ENCODE measurements at places on chromosomes 6 and 20.

- DNase-seq = no peak
Measured at GRCh38 chr20:21515300-21516179, 1.7 kb upstream of the NKX2-2 start.

- no peak for DNase-seq
Measured at GRCh38 chr6:79506251-79506650, 31.0 kb downstream of the LCA5 start.

DNA sequence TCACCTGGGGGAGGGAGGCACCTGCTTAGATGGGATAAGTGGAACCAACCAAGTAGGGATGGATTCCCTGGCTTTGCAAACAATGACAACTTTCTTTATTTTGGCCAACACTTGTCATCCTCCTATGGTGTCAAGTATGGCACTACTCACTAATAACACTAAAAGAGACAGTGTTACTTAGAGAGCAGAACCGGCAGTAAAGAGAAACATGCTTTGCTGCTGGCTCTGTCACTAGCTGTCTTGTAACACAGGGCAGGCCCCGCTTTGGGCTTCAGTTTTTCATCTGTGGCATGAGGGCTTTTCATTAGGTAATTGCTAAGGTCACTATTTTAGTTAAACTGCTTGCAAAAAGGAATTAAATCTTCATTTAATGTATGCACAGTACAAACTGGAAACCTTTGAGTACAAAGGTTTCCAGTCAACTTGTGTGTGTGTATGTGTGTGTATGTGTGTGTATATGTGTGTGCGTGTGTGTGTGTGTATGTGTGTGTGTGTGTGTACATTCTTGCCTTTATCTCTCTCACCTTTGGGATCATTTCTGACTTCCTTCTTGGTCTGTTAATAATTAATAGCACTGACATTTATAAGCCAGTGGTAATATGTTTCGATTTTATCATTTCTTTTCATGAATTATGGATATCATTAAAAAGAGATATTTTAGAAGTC is 64.7 kb downstream of the BTBD3 start:
- no peak for DNase-seq

- DNase-seq = no peak
Measured at GRCh38 chr6:93366506-93366905, 52.9 kb downstream of the EPHA7 start.

GRCh38 chr6:95352064-95352795 is 225.1 kb upstream of the MANEA start:
- no peak for DNase-seq

DNA sequence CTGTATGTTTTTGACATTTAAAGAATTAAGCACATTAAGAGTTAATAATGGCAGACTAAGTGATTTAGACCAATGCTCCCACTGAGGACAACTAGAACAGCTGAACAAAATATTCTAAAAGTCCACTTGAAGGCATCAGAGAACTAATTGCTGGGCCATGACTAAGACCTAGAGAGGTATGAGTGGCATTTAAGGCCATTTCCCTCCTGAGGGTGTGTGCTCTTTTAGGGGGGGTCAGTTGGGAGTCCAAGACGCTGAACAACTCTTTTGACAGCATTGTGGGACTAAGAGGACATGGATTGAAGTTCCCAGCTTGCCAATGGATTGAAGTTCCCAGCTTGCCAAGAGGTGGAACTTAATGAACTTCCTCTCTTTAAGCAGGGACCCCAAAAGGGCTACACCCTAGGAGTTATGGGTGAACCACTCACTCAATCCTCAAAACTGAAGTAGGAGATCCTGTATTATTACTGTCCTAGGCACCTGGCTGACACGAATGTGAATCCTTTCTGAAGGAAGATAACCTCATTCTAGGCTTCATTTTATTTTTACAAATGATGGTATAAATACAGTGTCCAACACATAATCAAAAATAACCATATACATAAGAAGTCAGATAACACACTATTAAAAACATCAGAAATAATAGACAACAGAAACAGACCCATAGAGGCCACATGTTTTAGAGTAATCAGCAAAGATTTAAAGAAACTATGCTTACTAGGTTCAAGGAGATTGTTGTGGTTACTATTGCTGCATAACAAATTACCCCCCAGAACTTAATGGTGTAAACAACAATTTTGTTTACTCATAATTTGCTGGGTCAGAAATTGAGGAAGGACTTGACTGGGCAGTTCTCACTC is 175.1 kb downstream of the VEGFA start:
- DNase-seq = peak; percentile 9

- no peak for DNase-seq
Measured at GRCh38 chr6:66553441-66553840, 846.4 kb upstream of the EYS start.

DNA sequence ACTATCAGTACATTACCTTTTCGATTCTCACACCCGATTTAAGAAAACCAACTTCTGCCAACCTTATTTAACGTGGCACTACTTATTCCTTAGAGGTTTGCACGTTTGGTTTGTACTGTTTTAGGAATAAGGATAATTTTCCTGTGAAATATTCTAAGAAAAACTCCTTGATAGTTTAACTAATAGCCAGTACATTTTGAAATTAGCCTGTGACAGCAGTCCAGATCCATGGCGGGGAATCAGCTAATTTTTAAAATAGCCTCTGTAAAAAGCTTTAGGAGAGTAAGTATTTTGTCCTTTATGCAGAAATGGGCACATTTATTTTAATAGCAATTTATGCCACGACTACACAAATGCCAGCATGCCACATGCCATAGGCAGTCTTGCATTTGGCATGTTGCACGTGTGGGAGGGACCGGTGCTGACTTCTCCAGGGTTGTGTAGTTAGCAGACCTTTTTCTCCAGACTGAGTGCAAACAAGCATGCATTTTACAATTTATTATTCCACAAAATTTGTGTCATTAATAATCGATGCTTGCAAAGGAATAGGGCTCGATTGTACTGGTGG is 6.2 kb downstream of the FOXC1 start:
- no peak for DNase-seq

GRCh38 chr6:153146413-153146812 is 15.3 kb upstream of the RGS17 start:
- no peak for DNase-seq

GRCh38 chr6:149015535-149016525 is 269.0 kb downstream of the UST start:
- DNase-seq = no peak

GRCh38 chr6:19210849-19211590 is 626.1 kb upstream of the ID4 start:
- no peak for DNase-seq

GRCh38 chr20:20391115-20391514 is 23.2 kb downstream of the INSM1 start:
- no peak for DNase-seq

- DNase-seq = no peak
Measured at GRCh38 chr6:152057832-152058498, 250.5 kb downstream of the ESR1 start.

DNA sequence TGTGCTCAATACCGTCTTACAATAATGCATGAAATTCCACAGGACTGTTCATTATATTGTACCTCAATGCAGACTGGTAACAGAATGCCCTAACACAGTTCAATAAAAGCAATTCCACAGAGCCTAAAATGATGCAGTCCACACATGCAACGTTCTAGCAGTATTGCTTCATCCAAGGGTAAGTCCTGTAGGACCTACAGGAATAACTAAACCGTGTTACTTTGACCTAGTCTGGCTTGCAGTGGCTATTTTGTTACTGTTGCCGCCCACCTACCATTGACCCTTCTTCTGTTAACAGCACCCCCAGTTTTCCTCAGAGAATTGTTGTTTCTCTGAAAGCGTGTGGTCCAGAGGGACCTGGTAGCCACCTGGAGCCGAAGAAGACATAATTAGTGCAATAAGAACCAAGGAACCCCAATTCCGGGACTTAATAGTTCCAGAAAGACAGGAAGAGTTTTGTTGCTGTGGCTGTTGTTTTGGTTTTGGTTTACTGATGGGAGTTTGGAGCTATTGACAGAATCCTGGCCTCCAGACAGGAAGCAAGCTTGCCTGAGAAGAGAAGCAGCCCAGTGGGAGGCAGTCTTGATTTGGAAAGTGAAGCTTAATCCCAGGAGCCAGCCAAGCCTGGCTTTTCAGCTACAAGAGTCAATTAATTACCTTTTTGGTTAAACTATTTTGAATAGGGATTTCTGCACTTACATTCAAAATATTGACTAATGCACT is 91.3 kb downstream of the FRK start:
- DNase-seq = no peak

DNA sequence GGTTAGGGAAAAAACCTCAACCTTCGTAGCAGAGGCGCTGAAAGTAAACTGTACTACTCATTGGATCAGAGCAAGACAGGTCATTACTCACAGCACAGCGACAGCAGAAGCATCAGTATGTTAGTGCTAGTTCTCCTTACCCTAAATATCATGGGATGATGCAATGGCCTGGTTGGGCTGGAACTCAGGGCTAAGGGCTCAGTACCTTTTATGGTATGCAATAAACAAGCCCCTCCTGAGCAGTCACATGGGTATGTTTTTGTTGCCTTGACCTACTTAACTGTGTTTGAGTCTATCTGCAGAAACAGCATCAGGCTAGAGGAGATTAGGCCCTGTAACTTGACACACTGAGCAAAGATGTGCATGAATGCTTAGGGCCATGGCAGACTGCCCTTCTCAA is 369.4 kb upstream of the IMPG1 start:
- DNase-seq = no peak

DNA sequence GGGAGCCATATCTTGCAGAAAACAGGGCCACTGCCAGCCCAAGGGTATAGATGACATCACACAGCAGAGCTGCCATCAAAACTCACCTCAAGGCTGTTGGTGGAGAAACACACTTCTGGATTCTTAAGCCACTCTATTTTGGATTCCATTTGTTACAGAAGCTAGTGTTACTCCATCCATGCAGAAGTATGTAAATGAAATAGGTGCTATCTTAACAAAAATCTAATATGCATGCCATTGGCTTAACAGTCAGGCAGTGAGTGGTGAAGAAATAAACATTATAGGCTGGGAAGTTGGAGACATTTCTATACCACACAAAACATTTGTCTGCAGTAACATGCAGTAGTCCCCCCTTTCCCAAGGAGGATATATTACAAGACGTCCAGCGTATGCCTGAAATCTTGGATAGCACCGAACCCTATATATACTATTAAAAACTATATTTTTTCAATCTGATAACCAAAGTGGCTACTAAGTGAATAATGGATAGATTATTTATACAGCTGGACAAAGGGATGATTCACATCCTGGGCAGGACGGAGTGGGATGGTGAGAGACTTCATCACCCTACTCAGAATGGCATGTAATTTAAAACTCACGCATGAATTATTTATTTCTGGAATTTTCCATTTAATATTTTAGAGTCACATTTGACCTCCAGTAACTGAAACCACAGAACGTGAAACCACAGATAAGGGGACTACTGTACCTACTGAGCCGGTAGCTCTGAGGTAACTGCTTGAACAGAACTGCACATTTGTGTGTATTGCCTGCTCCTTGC is 160.0 kb upstream of the PLN start:
- peak; percentile 65 for DNase-seq

DNA sequence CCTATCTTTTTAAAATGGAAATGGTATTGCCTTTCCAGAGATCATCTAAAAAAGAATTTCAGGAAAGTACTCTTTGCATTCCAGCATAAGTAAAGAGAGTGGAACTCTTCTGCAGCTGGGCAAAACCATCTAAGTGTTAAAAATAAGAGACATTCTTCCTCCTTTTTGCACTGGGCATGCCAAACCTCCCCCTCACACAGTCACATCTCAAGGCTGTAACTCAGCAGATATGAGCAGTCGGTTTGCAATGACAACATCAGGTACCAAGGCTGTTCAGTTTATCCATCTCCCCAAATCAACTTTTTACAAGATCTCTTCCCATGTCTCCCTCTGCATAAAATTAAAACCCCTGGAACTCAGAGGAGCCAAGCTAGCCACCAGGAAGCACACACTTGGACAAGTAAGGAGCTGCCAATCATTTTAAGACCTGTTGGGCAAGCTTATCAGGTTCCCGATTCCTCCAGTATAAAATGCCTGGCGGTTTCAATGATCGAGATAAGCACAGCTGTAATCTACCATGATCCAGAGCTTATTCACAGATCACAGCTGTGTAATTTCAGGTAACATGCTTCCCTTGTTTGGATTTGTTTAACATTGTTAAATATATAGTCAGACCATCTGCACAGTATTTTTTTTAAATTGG is 23.2 kb downstream of the ID4 start:
- no peak for DNase-seq

DNA sequence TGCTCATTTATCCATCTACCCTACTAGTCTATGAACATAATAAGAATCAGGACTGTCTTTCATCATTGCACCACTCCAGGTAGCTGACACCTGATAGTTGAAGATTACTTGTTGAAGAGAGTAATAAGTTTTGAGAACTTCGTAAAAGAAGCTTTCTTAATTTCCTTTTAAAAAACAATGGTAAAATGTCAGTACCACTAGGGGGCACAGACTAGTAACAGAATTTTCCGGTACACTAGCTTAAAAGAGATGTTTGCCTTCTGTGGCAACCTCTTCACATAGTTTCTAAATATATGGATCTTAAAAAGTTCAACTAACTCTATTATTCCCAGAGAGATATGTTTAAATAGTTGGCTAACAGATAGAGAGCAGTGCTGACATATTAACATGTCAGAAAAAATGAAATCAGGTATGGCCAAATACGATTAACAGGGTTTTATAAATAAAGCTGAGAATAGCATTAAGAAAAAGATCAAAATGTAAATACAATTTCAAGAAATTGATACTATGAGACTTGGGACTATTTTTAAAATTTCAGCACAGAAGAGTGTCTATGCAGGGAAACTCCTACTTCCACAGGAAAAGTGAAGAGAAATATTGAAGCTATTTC is 5.4 kb upstream of the KCNQ5 start:
- DNase-seq = no peak

GRCh38 chr6:18485660-18486435 is 98.7 kb downstream of the RNF144B start:
- no peak for DNase-seq

- no peak for DNase-seq
Measured at GRCh38 chr6:150458579-150458978, 89.8 kb downstream of the IYD start.

GRCh38 chr20:31908016-31908415 is 37.6 kb downstream of the TTLL9 start:
- no peak for DNase-seq

DNA sequence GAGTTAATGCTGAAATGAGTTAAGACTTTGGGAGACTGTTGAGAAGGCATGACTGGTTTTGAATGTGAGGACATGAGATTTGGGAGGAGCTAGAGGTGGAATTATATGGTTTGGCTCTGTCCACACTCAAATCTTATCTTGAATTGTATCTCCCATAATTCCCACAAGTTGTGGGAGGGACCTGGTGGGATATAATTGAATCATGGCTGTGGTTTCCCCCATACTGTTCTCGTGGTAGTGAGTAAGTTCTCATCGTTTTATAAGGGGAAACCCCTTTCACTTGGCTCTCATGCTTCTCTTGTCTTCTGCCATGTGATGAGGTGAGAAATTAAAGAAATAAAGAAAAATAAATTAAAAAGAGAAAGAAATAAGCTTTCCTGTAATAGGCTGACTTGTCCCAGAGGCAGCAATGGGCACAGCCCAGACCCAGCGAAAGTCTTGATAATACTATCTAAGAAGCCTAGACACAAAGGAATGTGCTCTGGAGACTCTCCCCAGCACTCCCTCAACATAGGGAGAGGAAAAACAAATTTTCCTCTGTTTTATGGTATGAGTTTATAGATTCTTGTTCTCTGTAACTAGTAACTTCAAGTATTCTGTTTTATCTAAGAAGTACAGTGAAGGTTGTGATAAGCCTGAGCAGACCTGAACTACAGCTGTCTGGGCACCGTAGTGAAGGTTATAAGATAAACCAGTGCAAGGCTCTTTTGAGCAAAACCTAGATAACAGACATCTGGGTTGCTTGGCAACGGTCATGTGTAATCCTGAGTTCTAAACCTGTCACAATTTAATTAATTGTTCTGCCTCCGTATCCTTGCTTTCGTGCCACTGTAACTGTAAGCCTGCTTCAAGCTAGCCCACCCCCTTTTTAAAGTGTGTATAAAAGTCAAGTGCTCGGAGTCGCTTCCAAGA is 88.9 kb upstream of the ECI2 start:
- DNase-seq = no peak
